ENCODE measurements at places on chromosomes 16 and 17. TPM values are rescaled to one million over a fixed set of nuclear protein-coding genes. Genes with fewer than 3 reads are reported as not detected.

- peaks cover 7% of the 10 kb centered on the region for H3K4me1 ChIP-seq
- DNase-seq: no peak
- H3K27me3 ChIP-seq: no peaks in the 10 kb centered on the region
- H3K36me3 ChIP-seq: no peaks in the 10 kb centered on the region
Observed at GRCh38 chr16:66028510-66029216, 337.8 kb upstream of the CDH5 start.

DNA sequence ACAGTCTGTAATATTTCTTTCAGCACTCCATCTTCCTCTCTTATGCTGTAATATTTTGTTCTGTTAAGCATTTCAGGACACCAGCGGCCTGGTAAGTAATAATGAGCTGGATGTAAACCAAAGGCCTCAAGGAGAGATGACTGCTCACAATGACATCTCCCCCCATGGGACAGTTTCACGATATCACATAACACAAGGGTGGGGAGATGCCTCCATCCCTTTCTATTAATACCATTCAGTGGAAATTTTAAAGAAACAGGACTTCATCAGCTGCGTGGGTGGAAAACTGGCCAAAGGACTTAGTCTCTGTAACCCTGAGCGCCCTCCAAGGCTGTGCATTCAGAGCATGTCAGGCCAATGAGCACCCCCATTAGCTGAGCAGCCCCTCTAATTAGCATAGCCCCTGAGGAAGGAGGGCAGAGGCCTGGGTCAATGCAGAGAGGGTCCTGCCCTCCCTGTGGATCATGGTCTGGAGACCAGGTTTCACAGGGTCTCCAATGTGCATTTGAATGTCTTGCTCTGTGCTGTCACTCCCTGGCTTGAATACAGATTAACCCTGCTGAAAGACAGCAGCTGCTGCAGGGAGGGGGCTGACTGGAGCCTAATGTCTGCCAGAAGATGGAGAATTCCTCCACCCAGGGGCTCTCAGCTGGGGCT is 156.4 kb downstream of the HS3ST2 start:
- H3K4me1 ChIP-seq: peaks cover 17% of the 10 kb centered on the region
- H3K27me3 ChIP-seq: peaks cover 4% of the 10 kb centered on the region
- no peak overlapping the region for H3K27ac ChIP-seq
- DNase-seq: no peak
- H3K4me3 ChIP-seq: no peak overlapping the region
- no peaks in the 10 kb centered on the region for H3K36me3 ChIP-seq

GRCh38 chr17:70089513-70090148 is 14.6 kb downstream of the KCNJ16 start:
- H3K36me3 ChIP-seq: no peaks in the 10 kb centered on the region
- no peak for DNase-seq
- no peaks in the 10 kb centered on the region for H3K27me3 ChIP-seq
- H3K4me1 ChIP-seq: no peaks in the 10 kb centered on the region
- no peak overlapping the region for H3K4me3 ChIP-seq

GRCh38 chr17:40086150-40087044 is 14.0 kb downstream of the NR1D1 start:
- no peak for DNase-seq
- no peaks in the 10 kb centered on the region for H3K27me3 ChIP-seq
- H3K4me3 ChIP-seq: no peak overlapping the region
- H3K27ac ChIP-seq: peak overlapping the region; percentile 2
- peaks cover 78% of the 10 kb centered on the region for H3K36me3 ChIP-seq
- H3K4me1 ChIP-seq: peaks cover 6% of the 10 kb centered on the region

Gene CACNG4
- not detected for total RNA-seq

- no peak overlapping the region for H3K27ac ChIP-seq
- H3K27me3 ChIP-seq: no peaks in the 10 kb centered on the region
- no peak overlapping the region for H3K4me3 ChIP-seq
- peaks cover 8% of the 10 kb centered on the region for H3K36me3 ChIP-seq
- DNase-seq: no peak
- H3K4me1 ChIP-seq: peaks cover 7% of the 10 kb centered on the region
Observed at GRCh38 chr17:57968456-57968855, 13.2 kb upstream of the CUEDC1 start.

GRCh38 chr16:74216319-74216718 is 80.3 kb upstream of the PSMD7 start:
- no peak overlapping the region for H3K27ac ChIP-seq
- H3K4me3 ChIP-seq: no peak overlapping the region
- H3K4me1 ChIP-seq: no peaks in the 10 kb centered on the region
- no peak for DNase-seq
- H3K36me3 ChIP-seq: no peaks in the 10 kb centered on the region
- no peaks in the 10 kb centered on the region for H3K27me3 ChIP-seq

- no peaks in the 10 kb centered on the region for H3K36me3 ChIP-seq
- no peaks in the 10 kb centered on the region for H3K27me3 ChIP-seq
- DNase-seq: no peak
- no peak overlapping the region for H3K27ac ChIP-seq
- no peak overlapping the region for H3K4me3 ChIP-seq
Observed at GRCh38 chr17:64203630-64204029, 59.4 kb downstream of the TEX2 start.

GRCh38 chr17:44069974-44070454 is 521 bp upstream of the G6PC3 start:
- DNase-seq: no peak
- peaks cover 46% of the 10 kb centered on the region for H3K4me1 ChIP-seq
- no peaks in the 10 kb centered on the region for H3K27me3 ChIP-seq

- peak; percentile 84 for DNase-seq
- no peaks in the 10 kb centered on the region for H3K27me3 ChIP-seq
- no peak overlapping the region for H3K4me3 ChIP-seq
- no peak overlapping the region for H3K27ac ChIP-seq
Observed at GRCh38 chr17:43673516-43674323, 12.0 kb upstream of the MEOX1 start.

DNA sequence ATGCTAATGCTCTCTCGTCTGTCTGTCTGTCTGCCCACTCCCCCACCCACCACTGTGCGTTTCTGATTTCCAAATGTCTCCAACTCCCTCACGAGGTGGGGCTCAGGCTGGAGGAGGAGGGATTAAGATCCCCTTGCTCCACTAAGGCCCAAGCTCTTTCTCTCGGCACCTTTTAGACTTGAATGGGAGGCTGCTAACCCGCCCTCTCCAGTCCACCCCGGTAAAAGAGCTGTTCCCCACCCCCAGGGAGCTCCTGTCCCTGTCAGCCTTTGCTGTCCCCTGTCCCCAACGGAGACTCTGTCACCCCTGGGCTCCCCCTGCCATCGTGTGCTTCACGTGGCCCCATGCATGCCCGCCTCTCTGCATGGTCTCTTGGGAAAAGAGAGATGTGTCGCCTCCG is 68.5 kb upstream of the PLCG2 start:
- DNase-seq: no peak
- peaks cover 46% of the 10 kb centered on the region for H3K36me3 ChIP-seq
- peaks cover 25% of the 10 kb centered on the region for H3K4me1 ChIP-seq
- no peaks in the 10 kb centered on the region for H3K27me3 ChIP-seq
- H3K4me3 ChIP-seq: no peak overlapping the region

DNA sequence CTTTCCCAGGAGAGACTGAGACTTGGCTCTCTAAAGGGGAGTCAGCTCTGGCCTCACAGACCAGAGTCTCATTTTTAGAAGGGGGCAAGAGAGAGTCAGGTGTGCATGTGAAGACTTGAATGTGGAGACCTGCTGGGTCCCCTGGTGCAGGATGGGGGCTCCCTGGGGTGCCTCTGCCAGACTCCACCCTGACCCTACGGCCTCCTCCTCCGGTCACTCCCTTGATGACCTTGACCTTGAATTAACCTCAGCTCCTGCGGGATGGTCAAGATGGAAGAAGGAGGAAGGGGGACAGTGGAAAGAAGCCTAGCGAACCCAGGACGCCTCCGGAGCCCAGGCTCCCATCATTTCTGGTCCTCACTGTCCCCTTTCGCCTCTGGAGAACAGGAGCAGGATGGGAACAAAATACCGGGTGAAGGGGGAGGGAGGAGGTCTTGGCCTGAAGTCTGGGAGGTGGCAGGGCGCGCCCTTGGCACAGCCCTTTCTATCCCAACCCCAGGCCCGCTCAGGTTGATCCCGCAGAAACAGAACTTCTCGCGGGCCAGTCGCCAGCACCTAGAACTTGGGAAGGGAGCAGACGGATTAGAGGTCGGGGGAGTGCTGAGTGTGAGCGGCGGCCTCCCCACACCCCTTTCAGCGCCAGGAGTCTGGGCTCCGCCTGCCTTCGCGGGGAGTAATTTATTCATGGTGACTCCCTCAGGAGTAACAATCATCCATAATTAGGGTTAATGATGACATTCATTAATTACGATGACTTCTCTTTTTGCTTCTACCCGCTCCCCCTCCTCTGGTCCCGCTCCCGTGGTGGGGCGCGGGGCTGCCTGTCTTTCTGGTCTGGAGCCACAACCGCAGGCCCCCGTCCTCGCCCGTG is 1.6 kb downstream of the STAC2 start:
- DNase-seq: no peak
- H3K4me1 ChIP-seq: peaks cover 33% of the 10 kb centered on the region
- no peaks in the 10 kb centered on the region for H3K36me3 ChIP-seq
- peaks cover 24% of the 10 kb centered on the region for H3K27me3 ChIP-seq

DNA sequence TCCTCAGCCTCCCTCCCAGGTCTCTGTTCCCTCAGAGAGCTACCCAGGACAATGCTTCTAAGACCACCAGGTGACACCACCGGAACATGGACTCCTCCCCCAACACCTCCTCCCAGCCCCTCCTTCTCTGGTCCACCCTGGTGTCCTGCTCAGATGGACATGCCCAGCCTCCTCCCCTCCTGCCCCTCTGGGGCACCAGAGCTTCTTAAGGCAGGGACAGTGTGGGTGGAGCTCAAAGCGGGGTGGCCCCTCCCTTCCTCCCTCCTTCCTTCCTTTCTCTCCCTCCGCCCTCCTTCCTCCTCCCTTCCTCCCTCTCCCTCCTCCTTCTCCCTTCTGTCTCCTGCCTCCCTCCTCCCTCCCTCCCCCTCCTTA is 22.7 kb downstream of the TRPV3 start:
- H3K27me3 ChIP-seq: no peaks in the 10 kb centered on the region
- peak overlapping the region; percentile 9 for H3K27ac ChIP-seq
- H3K4me1 ChIP-seq: peaks cover 17% of the 10 kb centered on the region

Data from suprapubic skin (tissue), 4 donors.